ENCODE measurements at places on chromosomes 4 and X. TPM values are rescaled to one million over a fixed set of nuclear protein-coding genes. Genes with fewer than 3 reads are reported as not detected.

CT55 gene
- total RNA-seq: not detected

FGFBP2 gene
- not detected for total RNA-seq

PGAM4 gene
- total RNA-seq: not detected

KLHL4 gene
- total RNA-seq: 6.8 TPM

DOK7 gene
- total RNA-seq: 0.32 TPM

FOXR2 gene
- total RNA-seq: not detected

ARSJ gene
- total RNA-seq: 23.5 TPM

ACE2 gene
- not detected for total RNA-seq

KCNIP4 gene
- total RNA-seq: not detected

PAGE1 gene
- not detected for total RNA-seq

SLC7A11 gene
- 34.4 TPM for total RNA-seq

Data from smooth muscle cell of the umbilical artery (primary cell).